Renal cortical epithelial cell (primary cell): ENCODE measurements at places on chromosomes 11 and 22.

DNA sequence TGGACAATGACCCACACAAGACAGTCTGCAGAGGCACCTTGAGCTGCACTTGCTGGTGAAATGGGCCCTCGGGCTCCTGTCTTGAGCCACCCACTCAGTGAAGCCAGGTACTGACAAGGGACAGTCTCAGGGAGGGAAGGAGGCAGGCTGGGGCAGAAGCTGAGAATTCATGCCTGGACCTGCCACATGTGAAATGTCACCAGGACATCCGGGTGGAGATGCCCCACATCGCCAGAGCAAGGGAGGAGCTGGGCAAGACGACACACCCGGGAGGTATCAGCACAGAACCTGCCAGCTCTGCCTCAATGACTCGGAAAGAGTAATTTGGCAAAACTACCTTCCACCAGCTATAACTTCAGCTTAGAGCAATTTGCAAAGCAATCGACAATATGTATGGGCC lies 23.5 kb downstream of the CPT1A start:
- DNase-seq, result no peak

GRCh38 chr22:39170825-39171622 lies 18.5 kb upstream of the CBX7 start:
- peak; percentile 29 for DNase-seq

DNA sequence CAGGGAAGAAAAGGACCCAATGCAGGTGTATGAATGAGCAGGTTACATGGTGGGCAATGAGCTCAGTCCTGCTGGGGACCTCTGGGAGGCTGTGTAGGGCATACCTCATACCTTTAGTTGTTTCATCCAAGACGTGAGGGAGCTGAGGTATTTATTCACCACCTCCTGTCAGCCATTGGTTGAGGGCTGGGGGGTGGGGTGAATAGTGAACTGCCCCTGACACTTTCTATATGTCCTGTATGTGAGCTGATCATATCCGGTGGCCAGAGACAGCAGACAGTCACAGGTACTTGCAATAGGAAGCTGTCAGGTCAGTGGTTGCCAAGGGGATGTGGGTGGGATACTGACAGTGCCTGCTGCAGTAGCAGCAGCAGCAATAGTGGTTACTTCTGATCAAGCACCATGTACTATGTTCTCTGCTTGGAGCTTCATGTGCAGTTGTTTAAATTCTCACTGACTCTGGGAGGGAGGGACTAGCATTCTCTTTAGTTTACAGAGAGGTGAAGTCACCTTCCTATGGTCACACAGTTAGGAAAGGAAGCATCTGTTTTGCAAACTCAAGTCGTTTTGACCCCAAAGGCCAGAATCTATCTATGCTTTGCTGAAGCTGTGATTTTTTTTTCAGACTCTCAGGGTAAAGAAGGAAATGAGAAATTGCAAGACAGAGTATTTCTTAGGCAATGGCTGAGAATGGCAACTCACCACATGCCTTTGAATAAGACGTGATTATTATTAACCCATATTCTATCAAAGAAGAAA lies 54.0 kb downstream of the MIAT start:
- no peak for DNase-seq

DNA sequence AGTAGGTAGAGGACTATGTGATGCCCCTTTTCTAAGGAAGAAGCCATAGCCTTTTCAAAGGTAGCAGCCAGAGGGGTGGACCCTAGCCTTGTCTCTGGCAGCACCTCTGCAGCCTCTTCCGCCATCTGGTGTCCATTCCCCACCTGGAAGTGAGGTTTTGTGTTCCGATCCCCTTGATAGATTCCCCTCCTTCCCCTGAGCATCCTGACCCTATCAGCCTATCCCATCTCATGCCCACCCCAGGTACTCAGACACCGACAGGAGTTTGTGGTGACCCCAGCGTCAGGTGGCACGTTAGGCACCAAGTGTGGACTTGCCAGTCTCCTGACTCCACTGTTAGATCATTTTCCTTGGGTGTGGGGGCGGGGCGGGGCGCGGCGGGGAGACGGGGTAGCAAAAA lies 398 bp upstream of the FAM89B start:
- peak; percentile 57 for DNase-seq

DNA sequence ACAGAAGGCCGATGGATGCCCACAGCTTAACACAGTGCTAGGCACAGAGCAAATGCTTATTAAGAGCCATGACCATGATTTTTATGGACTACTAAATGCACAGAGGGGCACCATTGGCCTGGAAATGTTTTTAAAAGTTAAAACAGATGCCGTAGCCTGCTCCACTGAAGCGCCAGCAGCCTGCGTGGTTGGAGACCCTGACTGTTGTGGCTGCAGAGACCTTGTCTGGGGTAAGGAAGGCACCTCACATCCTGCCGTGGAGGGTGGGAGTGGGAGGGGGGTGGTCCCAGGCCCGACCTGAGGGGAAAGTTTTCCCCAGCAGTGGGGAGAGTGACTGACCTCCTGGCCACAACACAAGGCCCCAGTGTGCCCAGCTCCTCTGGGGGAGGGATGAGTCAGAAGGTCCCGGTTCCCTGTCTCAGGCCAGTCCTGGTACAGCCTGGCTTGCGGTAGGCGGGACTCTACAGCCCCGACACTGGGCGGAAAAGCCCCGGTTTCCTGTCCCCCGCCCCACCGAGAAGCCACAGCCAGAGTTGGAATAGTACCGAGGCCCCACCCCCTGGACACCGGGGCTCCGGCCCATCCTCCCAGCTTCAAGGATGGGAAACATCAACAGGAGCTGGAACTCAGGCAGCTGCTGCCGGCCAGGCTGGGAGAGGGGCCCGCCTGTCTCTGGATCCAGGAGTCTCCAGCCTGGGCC lies 7.0 kb downstream of the CHST1 start:
- peak; percentile 13 for DNase-seq

DNA sequence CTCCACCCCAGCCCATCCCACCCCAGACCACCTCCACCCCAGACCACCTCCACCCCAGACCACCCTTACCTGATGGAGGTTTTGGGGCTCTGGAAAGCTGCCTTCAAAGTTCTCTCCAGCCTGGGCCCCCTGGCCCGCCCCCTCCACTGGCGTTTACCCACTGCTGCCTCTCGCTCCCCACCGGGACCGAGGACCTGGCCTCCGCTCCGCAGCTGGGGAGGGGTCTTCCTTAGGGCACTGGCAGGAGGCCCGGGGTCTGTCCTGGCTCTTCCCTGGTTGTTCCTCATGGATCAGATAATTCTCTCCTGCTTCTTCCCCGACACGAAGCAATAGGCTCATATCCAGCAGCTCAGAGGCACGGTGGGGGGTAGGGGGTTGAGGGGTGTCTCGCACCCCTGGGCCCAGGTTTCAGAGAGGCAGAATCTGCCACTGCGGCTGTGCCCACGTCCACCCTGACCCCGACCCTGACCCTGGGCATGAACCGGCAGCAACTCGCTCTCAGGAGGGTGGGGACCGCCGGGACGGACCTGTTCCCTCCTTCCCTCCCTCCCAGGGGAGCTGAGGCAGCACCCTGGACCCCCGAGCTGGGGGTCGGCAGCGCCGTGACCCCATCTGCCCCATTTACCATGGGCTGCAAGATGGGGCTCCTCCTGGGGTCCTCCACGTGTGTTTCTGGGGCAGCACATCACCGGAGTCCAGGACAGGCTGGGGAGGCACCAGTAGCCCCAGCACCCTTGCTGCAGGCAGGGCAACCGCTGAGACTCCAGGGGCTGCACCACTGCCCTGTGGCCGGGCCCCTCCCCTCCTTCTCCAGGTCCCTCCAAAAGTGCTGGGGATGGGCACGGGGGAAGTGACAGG lies 12.9 kb downstream of the KRTAP5-5 start:
- no peak for DNase-seq

DNA sequence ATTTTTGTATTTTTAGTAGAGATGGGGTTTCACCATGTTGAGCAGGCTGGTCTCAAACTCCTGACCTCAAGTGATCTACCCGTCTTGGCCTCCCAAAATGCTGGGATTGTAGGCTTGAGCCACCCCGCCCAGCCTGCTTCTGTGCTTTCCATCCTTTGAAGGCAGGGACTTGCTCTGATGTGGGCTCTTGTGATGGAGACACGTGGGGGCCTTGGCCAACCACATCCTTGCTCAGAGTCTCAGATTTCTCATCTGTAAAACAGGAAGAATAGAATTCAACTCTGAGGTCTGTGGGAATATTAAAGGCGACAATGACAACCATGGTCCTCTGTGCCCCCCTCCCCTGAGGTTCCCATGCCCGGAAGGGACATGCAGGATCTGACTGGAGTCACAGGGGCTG lies 3.8 kb upstream of the GGA1 start:
- no peak for DNase-seq

DNA sequence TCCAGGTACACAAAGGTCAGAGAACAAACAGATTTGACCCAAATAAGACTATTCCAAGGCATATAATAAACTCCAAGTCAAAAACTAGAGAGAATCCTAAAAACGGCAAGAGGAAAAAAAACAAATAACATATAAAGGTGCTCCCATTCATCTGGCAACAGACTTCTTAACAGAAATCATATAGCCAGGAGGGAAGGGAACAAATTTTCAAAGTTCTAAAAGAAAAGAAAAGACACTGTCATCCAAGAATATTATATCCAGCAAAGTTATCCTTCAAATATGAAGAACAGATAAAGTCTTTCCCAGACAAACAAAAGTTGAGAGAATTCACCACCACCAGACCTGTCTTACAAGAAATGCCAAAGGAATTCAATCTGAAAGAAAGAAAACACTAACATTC lies 11.1 kb downstream of the EFCAB6 start:
- DNase-seq, result no peak

GRCh38 chr11:130102301-130103249 lies 32.9 kb downstream of the APLP2 start:
- DNase-seq, result no peak

DNA sequence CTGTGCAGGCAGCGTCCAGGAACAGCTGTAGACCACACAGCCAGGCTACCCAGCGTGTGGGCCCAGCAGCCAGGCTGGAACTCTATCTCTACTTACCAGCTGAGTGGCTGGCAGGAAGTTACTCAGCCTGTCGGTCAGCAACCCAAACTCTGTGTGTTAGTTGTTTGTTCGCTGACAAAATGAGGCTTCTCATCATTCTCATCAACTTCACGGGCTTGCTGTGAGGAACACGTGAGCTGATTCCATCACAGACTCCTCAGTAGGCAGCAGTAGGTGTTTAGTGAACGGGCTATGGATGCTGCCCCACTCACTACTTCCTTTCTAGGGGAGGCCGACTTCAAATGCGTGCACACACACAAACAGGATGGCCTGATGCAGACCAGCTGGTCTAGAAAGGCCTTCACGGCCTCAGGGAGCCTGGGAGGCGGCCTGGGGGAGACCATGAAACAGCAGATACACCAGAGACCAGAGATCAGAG lies 830 bp upstream of the SPDYC start:
- DNase-seq, result no peak

GRCh38 chr22:26273011-26273675 lies 103.9 kb downstream of the SEZ6L start:
- no peak for DNase-seq

- DNase-seq, result no peak
Measured at GRCh38 chr22:35039625-35040024, 26.3 kb upstream of the ISX start.

DNA sequence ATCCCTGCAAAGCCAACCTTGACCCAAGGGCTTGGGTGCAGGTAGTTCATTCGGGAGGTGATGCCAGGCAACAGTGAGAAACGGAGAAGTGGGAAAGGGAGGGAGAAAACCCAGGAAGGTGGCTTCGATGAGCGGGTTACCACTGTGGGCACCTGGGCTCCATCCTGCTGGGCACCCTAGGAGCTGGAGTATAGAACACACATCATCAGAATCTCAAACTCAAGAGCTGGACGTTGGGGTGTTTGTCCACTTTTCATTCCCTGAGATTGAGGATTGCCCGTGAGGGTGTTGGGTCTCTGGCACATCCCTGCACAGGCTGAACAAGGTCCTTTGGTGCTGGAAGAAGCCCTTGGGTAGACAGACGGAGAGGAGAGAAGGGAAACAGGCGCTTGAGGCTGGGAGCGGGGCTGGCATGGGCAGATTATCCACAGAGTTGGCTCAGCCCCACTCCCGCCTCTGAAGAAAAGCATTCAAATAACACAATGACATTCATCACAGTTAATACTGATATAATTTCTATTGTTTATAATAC lies 70.4 kb downstream of the LRRC32 start:
- DNase-seq, result no peak

- no peak for DNase-seq
Measured at GRCh38 chr11:72026090-72026489, 27.4 kb downstream of the IL18BP start.

GRCh38 chr11:5689551-5689983 lies at the start of gene TRIM22:
Gene TRIM22, plus strand, starts transcription at chr11:5689790. Its CDS starts 6,443 bp downstream, at chr11:5696233.
- DNase-seq, result peak; percentile 96

- no peak for DNase-seq
Measured at GRCh38 chr11:19433367-19433766, 192.6 kb upstream of the E2F8 start.

DNA sequence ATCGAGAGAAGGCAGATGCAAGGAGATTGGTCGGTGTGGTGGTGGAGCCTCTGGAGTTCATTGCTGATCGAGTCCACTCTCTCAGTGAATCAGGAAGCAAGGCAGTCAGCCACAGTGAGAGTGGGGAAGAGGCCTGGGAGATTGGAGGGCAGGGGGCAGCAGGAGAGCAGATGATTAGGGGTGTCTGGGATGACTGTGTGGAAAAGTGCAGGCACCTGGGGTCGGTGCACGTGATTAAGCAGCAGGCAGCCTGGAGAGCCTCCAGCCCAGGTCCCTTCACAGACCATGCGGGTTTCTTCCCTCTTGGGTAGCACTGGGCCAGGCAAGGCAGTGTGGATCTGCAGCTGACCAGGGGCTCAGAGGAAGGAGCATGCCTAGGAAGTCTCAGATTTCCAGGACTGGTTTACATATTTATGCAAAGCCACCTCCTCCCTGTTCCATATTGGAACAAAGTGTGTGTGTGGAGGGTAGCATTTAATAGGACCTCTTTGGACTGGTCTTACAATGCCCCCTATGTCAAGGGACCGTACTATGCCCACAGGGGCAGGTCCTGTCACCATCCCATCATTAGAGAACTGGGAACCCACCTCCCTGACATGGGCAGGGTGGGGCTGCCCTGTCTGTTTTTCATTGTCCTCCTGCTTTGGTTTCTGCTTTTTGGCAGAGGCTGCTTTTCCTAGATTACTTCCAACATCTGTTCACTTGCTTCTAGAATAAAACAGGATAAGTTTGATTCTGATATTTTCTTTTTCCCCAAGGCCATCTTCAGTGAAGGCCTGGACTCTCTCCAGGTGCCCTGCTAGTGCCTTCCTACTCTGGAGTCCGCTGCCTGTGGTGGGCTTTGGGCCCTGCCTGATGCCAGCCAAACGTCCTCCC lies 14.0 kb upstream of the GDPD5 start:
- DNase-seq, result no peak

- DNase-seq, result no peak
Measured at GRCh38 chr11:115249061-115249578, 255.1 kb downstream of the CADM1 start.
